ENCODE measurements at places on chromosomes 7 and 10.

DNA sequence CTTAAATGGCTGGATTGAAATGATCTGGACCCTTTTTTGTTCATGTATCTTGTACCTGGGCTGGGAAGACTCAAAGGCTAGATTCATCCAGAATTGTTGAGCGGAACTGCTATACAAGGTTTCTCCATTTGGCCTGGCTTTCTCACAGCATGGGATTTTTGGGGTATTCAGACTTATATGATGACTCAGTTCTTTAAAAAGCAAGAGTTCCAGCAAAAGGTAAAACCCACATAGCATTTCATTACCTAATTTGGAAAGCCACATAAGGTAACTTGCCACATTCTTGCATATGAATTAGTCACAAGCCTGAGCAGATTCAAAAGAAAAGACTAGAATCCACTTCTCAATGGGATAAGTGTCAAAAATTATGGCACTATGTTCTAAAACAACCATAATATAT lies 137.4 kb downstream of the HGF start:
- DNase-seq, result no peak

DNA sequence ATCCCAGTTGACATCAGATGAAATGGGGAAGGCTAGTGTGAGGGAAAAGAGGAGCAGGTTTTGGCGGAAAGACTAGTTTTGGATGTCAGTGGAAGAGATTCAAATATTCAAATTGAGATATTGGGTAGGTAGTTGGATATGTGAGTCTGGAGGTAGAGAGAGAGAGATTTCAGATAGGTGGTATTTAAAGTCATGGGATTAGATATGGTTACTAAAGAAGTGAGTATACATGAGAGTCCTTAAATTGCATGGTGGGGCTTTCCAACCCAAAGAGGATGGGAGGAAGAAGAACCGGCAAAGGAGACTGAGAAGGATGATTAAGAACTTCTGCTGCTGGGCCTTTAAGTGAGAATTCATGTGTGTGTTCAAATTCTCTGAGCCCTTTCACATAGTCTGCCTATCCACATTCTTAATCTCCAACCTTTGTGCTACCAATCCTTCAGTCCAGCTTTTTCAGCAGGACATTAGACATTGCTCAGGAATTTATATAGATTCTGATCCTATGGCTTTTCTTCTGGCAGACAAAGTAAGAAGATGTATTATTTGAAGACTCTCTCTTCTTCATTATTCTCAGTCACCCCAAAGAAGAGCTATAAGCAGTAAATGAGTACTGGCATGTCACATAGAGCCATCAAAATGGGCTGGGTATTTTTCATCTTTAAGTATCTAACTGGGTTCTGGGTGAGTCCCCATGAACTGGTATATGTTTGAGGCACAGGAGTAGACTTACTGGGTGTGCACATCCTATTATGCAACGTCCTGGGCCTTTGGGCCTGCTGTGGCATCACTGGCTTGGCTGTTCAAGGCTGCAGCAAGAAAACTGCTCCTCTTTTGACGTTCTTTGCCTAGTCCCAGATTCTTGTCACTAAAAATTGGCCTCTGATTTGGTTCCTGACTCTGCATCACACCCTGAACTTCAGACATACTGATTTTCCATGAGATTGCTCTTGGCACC lies 33.6 kb downstream of the ST7 start:
- DNase-seq, result no peak

GRCh38 chr7:157292770-157293412 lies 43.9 kb upstream of the DNAJB6 start:
- DNase-seq, result no peak

DNA sequence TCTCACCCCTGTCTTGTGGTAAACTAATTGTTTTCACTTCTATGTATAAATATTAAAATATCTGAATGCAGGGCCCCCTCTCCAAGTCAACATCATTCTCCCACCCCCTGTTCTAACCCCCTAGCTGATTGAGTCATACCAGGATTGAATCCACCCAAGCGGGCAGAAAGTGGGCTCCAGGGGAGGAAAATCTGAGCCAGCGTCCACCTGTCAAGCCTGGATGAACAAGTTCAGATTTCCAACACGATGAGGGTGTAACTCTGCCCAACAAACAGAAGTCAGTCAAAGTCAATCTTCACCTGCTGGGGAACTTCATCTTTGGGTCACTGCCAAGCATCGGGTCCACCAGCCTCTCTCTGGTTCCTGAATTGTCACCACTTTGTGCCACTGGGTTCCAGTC lies 162.9 kb upstream of the CELF2 start:
- DNase-seq, result no peak

DNA sequence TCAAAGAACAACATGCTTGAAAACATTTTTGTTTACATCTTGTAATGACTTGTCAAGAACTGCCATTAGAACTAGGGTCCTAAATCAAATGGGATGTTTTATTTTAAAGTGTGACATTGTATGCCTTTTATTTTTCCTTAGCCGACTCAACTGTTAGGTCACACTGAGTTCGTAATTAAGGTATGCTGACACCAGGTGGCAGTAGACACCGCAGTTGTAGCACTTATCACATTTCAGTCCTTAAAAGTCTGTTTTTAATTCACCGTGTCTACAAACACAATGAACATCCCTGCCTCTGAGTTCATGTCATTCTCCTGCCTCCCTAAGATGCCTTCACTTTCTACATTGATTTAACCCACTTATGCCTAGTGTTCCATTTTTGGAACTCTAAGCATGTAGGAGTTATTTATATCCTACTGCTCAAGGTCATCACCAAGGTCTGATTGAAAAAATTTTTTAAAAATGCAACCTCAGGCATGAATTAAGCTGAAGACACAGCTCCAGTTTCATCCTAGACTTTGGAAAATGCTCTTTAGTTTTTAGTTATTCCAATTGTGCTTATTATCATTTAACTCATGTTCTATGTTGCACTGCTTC lies 186.1 kb downstream of the BMPER start:
- DNase-seq, result no peak

DNA sequence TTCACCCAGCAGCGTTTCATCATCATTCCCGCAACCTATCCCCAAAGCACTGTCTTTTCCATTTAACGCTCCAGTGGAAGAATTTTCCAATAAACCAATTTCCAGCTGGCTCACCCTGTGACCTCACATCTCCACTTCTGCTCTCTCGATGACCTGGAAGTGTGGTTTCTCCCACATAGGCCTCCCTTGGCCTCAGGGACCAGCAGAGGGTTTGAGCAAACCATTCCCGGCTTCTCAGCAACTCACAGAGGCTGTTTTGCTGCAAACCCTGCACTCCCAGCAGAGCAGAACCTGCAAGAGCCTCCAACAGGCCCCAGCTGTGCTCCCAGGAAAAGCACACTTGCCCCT lies 523.0 kb upstream of the FOXK1 start:
- DNase-seq, result no peak

DNA sequence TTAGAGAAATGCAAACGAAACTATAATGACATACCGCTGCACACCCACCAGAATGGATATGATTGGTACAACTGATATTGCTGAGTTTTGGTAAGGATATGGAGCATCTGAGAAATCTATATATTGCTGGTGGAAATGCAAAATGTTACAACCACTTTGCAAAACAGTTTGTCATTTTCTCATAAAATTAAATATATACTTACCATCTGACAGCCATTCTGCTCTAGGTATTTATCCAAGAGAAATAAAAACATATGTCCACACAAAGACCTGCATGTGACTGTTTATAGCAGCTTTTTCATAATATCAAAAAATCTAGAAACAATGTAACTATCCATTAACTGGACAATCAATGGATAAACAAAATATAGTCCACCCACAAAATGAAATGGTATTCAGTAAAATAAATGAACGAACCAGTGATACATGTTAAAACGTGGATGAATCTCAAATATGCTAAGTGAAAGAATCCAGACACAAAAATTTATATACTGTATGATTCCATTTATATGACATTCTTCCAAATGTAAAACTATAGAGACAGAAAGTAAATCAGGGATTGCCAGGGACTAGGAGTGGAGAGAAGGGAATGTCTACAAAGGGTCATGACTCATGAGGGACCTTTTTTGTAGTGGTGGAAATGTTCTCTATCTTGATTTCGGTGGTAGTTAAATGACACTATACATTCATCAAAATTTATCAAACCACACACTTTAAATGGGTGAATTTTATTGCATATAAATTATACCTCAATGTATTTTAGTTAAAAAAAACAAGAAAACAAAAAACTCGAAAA lies 312.0 kb upstream of the GLI3 start:
- DNase-seq, result no peak

GRCh38 chr7:296373-296945 lies 6.5 kb downstream of the FOXL3 start:
- DNase-seq, result peak; percentile 32

- no peak for DNase-seq
Observed at GRCh38 chr10:15879058-15879457, 18.8 kb upstream of the MINDY3 start.

- peak; percentile 93 for DNase-seq
Observed at GRCh38 chr10:71713135-71714030, 6.2 kb downstream of the C10orf105 start.

GRCh38 chr7:112799448-112800120 lies 9.4 kb upstream of the TMEM168 start:
- DNase-seq, result no peak

- no peak for DNase-seq
Observed at GRCh38 chr7:33714208-33714607, 191.1 kb upstream of the BMPER start.

DNA sequence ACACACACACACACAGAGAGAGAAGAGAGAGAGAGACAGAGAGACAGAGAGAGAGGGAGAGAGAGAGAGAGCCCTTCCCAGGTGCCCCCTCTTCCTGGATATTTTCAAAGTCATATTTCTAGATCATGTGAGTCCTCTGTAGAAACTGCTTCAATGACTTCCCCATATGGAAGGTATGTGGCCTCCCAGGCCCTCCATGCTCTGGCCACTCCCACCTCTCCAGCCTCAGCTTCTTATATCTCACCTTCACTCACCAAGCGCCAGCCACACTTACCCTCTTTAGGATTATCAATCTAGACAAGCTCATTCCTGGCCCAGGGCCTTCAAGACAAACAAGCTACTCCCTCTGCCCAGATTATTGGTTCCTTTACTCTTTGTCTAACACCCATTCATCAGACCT lies 259.7 kb downstream of the MTERF1 start:
- DNase-seq, result no peak

GRCh38 chr7:44052771-44053365 lies 8.4 kb downstream of the DBNL start:
- peak; percentile 36 for DNase-seq

DNA sequence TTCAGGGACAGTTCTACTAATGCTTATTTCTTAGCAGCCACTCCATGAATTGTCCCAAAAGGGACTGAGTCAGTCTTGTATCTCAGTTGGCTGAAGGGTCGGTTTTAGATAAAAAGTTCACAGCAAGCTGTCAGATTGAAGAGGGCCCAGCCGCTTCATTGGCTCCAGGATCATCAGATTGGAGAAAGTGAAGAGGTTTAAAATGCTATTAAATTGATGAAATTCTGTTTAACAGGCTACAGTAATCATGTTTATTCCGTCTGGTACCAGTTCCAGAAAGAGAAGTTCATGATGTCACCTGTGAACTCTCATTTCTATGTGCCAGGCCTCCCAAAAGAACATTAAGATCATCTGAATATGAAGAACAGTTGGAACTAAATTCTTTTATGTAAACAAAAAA lies 294.4 kb upstream of the BMPER start:
- no peak for DNase-seq

DNA sequence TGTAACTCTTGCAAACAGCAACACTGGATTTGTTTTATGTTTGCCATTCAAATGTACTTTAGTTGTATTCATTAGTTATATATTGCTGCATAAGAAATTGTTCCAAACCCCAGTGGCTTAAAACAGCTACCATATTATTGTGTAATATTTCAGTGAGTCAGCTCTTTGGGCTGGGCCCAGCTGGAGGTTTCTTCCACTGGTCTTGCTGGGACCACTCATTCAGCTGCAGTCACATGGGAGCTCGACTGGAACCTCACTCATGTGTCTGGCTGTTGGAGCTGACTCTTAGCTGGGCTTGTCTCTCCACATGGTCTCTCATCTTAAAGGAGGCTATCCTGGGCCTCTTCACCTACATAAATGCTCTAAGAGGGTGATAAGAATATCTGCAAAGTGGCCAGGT lies 23.2 kb upstream of the PIP4K2A start:
- no peak for DNase-seq

DNA sequence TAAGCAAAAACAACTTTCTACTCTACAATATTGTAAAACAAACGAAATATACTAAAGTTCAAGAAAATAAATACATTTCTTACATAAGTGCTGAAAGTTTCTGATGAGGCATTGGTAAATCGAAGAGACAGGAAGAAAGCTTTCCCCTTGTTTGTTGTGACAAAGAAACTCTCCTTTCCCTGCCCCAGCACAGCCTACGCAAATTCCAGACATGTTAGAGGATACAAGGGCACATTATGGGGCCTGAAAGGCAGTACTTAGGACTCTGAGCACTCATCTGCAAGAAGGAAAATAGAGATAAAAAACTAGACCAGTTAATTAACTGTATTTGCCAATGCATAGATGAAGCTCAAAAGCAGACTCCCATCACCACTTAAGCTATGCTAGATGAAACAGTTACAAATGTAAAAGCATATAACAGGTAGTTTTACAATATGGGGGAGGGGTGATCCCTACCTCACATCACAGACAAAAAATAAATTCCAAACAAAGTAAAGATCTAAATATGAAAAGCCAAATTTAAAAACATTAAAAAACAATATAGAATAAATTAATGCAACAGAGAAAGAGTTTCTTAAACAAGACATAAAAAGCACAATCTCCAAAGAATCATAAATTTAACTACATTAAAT lies 21.8 kb downstream of the ARHGAP19 start:
- no peak for DNase-seq

DNA sequence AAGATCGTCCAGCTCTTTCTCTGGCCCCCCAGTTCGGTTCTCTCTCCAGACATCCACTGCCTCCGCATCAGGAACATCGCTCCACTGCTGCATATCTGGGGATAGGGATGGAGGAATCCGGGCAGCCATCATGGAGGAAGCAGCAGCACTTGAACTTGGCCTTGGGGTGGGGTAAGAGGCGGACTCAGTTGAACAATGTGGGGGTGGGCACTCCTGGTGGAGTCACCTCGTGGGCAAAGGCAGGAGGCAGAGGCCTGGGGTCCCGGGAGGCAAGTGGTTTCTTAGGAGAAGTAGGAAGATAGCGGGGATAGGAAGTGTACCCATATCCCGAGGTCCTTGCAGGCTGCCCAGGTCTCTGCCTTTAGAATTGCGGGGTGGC lies 98.3 kb downstream of the CHST15 start:
- peak; percentile 59 for DNase-seq

- no peak for DNase-seq
Observed at GRCh38 chr7:3482147-3482921, 181.3 kb downstream of the SDK1 start.

- no peak for DNase-seq
Observed at GRCh38 chr10:92929896-92930295, 81.6 kb downstream of the EXOC6 start.

DNA sequence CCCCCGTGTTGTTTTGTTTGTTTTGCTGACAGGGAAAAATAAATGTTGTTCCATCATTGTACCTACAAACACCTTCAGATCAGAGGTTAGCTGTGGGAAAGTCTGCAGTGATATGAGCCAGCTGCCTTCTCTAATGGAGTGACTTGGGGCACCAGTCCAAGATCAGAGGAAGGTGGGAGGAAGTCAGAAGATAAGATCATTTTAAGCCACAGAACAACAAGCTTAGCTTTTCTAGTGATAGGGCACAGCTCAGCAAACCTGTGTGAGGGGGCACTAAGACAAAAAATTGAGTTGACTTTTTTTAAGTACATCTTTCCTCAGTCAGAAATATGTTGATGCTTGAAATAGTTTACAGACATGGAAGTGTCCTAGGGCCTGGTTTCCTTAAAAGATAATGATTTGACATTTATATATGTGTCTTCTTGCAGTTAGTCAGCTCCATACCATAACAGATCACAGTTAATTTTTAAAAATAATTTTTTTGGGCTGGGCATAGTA lies 240.3 kb upstream of the KAT6B start:
- DNase-seq, result no peak
